ENCODE measurements at places on chromosomes 12 and 14.
A peak's percentile ranks its signal among the peaks of the same experiment; 100 is the strongest.

DNA sequence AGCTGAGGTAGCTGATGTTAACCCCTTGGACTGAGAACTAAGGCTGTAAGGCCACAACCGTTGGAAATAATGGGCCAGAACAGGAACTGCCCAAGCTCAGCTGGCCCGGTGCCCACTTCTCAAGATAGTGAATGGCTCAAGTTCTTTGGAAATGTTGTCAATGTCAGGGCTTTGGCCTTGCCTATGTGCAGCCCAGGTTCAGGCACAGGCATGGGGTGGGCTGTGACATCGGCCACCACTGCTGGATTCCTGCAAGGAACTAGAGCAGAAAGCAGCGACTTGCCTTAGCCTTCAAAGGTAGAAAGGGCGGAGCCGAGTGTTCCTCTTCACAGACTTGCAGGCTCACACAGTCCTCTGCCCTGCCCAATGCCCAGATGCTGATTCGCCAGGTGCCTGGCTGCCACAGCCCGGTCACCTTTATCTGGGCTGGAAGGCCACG is 291.2 kb downstream of the ZFP36L1 start:
- DNase-seq = no peak

DNA sequence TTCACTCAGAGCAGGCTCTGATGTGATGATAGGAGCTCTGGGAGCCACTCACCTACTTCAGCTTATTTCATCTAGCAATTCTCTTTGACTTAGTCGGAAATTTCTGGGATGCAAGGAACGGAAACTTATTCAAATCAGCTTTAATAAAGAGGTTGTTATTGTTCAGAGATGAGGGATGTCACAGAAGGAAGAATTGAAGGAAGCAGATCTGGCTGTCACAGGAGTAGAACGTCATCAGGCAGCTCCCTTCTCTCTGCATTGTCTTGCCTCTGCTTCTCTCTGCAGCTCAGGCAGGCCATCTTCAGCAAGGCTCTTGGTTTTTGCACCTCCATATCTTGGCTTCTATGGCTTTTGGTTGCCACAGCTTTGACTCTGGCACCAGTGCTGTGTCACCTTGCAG is 7.6 kb upstream of the TMEM30B start:
- DNase-seq = no peak

DNA sequence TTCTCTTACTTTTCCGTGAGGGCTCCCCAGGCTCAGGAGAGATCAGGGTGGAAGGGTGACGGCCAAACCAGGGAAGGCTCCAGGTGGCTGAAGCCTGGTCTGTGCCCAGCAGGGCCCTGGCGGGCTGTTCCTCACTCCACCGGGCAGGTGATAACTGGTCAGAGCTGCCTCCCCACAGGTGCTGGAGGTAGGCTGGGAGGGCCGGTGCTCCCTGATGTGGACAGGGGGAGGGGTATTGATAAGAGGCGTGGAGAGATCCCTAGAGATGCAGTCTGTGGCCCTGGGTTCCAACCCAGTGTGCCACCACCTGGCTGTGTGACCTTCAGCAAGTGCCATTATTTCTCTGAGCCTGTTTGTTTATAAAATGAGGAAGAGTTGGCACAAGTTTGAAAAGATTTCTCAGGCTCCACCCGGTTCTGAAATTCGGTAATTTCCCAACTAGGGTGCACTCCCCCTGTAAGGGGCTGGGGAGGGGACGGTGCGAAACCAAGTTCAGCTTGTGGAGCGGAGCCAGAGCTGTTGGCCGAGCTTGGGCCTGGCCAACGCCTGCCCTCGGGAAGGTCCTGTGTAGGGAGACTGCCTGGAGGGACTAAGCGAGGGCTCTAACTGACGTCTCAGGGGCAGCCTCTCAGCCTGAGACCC is 1.0 kb upstream of the NR4A1 start:
- peak; percentile 54 for DNase-seq

- no peak for DNase-seq
Measured at GRCh38 chr12:71393625-71394024, 46.0 kb upstream of the LGR5 start.

GRCh38 chr12:8157484-8158198 is 826 bp downstream of the ZNF705A start:
- DNase-seq = no peak

- no peak for DNase-seq
Measured at GRCh38 chr12:87201598-87201997, 827.6 kb downstream of the C12orf50 start.

- DNase-seq = no peak
Measured at GRCh38 chr14:56731187-56731586, 79.1 kb downstream of the OTX2 start.

Measured in NCI-H1417 (cell line).